BJ (cell line): ENCODE measurements at places on chromosomes 5 and 9.
A peak's percentile ranks its signal among the peaks of the same experiment; 100 is the strongest.

- DNase-seq = no peak
These were observed 6.2 kb downstream of the PRDM12 start for GRCh38 chr9:130670644-130671043.

DNA sequence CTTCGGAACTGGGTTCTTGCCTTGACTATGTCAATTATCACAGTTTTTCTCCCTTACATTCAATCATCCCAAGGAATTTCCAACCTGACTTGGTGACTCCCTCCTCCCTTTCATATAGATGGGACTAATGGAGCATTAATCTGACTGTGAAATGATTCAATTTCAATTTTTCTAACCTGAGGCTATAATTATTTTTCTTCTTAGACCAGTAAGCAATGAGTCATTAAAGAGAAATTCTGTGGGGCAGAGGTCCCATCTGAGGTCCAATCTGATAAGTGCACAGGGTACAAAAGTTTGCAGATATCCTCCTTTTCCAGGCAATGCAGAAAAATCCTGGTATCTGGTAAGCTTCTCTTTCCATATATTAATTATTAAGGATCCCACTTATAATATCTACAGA is 18.9 kb downstream of the PDE4D start:
- no peak for DNase-seq

GRCh38 chr9:24672336-24672735 is 126.6 kb upstream of the IZUMO3 start:
- DNase-seq = no peak

GRCh38 chr9:126151686-126152134 is 174.9 kb upstream of the MVB12B start:
- no peak for DNase-seq

- no peak for DNase-seq
These were observed 104.4 kb downstream of the KLHL3 start for GRCh38 chr5:137631453-137631852.

- no peak for DNase-seq
These were observed 25.5 kb downstream of the DEPDC1B start for GRCh38 chr5:60674251-60675069.

- no peak for DNase-seq
These were observed 320.4 kb upstream of the EFNA5 start for GRCh38 chr5:107990881-107991810.

GRCh38 chr5:111447099-111447498 is 65.2 kb downstream of the STARD4 start:
- no peak for DNase-seq

DNA sequence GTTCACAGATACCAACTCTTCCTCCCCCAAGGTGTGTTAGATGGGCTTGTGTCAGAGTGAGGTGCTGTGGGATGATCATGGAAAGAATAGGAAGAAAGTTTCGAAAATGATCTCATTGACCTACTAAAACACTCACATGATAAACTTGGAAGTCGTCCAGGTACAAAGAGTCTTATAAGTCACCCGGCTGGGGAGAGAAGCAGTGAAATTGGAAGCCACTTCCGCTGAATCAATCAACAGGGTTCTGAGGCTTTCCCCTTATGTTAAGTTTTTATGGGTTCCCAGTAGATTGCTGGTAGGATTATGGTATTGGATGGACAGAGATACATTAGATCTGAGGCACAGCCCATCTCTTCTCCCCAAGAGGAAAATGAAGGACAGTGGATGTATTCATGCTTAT is 218.8 kb upstream of the MSX2 start:
- DNase-seq = peak; percentile 17

DNA sequence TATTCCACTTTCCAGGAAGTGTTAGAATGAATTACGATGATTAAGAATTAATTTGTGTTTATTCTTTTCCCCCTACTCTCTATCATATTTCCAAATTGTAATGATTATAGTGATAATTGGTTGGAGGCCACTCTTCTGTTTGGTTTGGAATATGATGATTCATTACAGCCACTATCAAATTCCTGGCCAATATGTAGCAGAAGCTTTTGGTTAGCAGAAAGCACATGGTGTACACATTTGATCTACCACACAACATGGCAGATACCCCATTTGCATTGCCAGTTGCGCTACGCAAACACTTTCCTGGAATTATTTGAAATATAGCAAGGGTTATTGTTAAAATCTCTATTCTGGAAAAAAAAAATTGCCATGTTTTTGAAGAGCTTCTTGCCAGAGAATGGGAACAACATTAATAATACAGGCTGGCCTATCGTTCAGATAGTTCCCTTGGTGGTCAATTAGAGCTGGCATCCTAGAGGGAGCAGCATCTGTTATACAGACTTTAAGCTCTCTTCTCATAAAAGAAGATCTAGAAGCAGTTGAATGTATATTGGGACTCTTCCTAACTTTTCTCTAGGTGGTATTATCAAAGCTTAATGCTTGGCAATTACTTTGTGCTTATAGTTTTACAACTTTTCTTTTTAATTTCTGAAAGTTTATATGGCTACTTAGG is 455.0 kb upstream of the ACTBL2 start:
- DNase-seq = no peak

DNA sequence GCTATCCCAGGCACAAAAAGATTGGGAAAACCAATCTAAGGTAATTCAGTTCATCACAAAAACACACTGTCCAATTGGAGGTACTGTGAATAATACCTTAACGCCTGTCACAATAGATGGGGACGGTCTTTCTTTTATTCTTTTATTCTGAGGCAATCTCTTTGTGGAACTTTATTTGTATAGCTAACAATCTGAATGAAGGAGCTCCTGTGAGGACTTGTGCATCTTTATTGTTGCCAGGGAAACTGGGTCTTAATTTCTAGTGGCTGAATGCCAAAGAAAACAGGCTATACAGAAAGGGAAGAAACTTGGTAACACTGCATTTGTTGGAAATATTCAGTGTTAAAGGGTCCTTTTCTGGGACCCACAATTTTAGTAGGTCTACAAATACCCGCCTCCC is 546.9 kb upstream of the C9orf72 start:
- no peak for DNase-seq

GRCh38 chr5:109027983-109028607 is 280.4 kb downstream of the FER start:
- DNase-seq = no peak

DNA sequence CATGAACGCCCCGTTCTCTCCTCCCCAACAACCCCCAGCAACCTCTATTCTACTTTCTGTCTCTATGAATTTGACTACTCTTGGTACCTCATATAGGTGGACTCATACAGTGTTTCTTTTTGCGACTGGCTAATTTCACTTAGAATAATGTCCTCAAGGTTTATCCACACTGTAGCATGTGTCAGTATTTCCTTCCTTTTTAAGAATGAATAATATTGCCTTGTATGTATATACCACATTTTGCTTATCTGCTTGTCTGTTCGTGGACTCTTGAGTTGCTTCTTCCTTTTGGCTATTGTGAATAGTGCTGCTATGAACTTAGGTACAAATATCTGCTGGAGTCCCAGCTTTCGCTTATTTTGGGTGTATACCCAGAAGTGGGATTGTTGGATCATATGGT is 42.7 kb downstream of the IQGAP2 start:
- DNase-seq = no peak

GRCh38 chr9:69671879-69672595 is at the start of gene APBA1:
APBA1 (minus strand) TSS chr9:69672371.
- no peak for DNase-seq

- DNase-seq = no peak
These were observed 366 bp downstream of the EPB41L4A start for GRCh38 chr5:112418659-112419163.

GRCh38 chr5:67061511-67061910 is 135.1 kb downstream of the CD180 start:
- no peak for DNase-seq

DNA sequence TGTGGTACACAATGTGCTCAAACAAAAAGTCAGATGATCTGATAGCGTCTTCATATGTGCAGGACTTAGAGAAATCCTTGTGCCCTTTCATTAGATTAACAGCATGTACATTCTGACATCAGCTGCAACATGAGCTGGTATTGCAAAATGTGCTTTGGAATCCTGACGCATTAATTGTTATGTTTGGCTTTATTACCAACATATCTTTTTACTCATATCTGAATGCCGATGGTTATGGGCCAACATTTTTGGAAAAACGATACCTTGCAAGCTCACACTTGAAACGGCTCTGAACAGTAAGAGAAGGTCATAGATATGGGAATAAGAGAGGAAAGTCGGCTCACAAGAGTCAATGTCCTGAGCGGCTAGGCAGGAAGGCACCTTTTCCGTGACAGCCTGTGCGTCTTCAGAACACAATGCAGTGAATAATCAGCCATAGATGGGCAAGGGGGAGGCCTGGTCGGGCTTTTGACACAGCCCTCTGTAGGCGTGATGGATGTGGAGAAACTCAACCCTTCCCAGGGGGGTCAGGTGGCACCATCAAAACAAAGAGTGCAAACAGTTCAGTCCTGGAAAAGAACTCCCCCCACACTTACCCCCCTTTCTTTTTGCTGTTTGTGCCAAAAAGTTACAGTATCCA is 36.4 kb upstream of the GAS1 start:
- peak; percentile 46 for DNase-seq
